ENCODE measurements at places on chromosomes 2 and 18.

DNA sequence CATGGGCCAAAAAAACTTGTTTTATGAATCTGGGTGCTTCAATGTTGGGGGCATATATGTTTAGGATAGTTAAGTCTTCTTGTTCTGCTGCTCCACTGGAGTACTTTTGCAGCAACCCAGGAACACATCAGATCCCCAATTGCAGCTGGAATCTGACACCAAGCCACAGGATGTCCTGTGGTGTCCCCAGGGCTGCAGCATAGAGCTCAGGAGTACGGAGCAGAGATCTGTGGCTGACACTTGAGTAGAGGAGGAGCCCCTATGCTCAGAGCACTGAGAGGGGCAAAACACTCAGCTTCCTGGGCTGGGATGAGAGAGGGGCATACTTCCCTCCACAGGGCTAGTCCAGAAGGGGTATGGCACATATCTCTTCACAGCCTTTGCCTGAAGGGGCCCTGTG is 138.9 kb upstream of the ERBB4 start:
- DNase-seq, result no peak

GRCh38 chr18:45874491-45875184 is 49.2 kb downstream of the SIGLEC15 start:
- no peak for DNase-seq

GRCh38 chr2:178730049-178730448 is 77.2 kb downstream of the TTN start:
- no peak for DNase-seq

- DNase-seq, result no peak
These were observed 306.0 kb downstream of the MTX2 start for GRCh38 chr2:176575237-176575744.

GRCh38 chr18:60215432-60215831 is 157.1 kb downstream of the MC4R start:
- DNase-seq, result no peak

DNA sequence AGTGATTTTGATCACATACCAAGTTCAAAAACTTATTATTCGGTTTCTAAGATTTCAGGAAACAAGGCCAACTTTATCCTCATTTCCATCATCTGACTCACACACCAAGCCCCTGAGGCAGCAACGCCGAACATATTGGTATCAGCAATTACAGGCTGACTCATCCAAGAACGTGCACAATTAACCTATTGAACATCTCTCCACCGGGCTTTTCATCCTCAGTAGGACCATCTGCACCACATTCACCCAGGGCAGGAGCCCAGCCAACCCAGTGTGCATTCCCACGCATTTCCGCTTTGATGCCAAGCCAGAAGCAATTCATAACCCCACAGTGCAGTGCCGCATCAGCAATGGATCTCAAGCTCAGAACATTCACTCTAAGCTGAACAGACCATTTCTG is 52.9 kb downstream of the SCG2 start:
- no peak for DNase-seq

DNA sequence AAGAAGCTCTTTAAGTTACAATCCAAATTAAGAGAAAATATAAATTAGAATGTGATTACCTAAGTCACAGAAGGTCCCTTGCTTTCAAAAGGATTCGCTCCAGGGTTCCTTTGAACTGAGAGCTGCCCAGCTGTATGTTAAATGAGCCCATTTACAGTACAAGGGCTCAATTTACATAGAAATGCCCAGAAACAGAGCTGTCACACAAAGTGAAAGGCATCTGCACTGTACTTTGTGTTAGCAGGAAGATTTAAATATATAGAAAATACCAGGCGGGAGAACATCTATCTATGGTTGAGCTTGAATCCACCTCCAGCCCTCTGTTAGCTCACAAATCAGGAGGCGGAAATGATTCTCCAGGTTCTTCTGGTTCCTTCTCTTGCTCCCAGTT is 272.9 kb downstream of the PAX3 start:
- DNase-seq, result no peak

DNA sequence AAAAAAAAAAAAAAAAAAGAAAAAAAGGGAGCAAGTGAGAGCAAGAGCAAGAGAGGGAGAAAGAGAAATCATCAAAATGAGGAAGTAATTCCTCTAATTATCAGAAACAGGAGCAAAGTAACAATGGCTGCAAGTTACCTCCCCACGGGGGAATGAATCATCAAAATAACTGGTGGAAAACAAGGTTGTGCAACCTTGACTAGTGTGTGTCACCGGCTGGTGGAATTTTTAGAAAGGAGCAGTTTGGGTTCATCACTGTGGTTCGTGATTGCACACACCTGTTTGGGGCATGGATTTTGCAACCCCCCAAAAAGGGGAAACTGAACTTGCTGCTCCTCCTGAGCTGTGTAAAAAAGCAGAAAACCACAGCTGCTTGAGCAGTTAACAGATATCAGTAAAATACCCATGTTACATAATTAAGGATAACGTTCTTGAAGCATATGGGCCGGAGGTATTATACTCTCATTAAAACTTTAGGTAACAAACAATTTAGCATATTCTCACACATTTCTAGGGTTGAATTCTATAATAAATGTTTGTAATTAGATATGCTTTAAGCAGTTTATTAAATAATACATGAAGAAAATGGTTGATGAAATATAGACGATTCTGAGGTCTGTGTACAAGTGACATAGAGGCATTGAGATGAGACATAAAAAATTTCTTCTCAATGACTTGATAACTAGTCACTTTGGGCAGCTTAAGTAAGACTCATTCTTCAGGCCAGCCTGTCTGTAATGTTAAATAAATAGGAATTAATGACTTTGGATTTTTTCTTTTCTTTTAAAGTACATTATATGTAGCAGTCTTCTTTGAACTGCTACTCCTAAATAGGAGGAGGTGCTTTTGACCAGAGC is 184.2 kb upstream of the ZEB2 start:
- peak; percentile 37 for DNase-seq

- DNase-seq, result no peak
These were observed 6.2 kb downstream of the ASXL2 start for GRCh38 chr2:25872134-25872533.

DNA sequence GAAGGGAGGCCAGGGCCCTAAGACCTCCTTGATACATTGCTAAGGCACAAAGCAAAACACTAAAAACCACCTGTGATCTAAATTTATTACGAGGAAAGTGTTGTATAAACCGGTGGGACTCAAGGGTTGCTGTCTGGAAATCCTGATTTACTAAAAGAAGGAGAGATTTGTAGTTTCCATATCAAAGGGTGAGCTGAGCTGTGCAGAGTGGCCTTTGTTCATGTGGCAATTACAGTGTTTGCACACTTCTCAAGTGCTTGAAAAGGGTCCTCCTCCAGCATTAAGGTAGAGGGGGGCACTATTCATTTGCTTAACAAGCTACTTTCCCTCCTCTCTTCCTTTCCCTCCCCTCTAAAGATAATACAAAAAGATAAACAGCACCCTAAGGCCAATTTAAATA is 30.5 kb upstream of the ITGA4 start:
- no peak for DNase-seq

- no peak for DNase-seq
These were observed 148.9 kb upstream of the TNP1 start for GRCh38 chr2:217008794-217009193.

GRCh38 chr18:77067291-77068061 is 65.1 kb downstream of the MBP start:
- DNase-seq, result no peak

- no peak for DNase-seq
These were observed 5.2 kb downstream of the GNLY start for GRCh38 chr2:85699325-85699724.

GRCh38 chr2:201972621-201973255 is 60.9 kb upstream of the FZD7 start:
- no peak for DNase-seq

- DNase-seq, result no peak
These were observed 213.8 kb downstream of the SP3 start for GRCh38 chr2:173751245-173751975.

DNA sequence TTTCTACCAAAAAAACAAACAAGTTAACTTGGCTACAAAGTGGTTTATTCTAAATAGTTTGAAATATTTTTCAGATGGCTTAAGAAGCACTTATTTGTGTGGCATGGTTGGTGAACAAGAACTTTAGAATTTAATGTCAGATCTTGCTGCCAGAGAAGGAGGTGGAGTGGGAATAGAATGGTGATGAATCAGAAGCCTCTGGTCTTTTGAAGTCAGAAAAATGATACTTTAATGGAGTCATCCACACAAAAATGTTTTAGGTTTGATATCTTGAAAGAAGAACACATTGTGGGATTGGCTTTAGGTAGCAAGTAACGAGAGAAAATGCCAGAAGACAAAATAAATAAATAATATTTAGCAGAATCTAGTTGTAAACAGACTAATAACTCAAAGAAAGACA is 243.1 kb upstream of the FANCL start:
- no peak for DNase-seq

GRCh38 chr2:38554973-38555595 is 47.6 kb downstream of the HNRNPLL start:
- no peak for DNase-seq

- no peak for DNase-seq
These were observed 292.4 kb upstream of the SETBP1 start for GRCh38 chr18:44388329-44388728.

DNA sequence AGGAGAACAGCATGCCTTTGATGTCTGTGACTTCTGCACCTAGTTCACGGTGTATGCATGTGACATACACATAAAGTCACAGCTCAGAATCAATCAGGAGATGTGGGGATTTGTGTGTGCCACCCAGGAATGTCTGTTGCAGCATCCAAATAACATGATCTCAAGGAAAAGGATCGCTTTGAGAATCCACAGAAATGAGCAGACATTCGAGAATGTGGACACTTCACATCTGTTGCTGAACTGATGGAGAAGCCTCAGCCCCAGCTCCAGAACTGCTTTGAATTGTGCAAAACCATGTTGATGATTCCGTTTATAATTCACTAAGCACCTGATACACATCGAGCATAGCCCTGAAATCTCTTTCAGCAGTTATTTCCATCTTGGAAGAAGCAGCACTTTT is 208.6 kb downstream of the CMPK2 start:
- DNase-seq, result no peak

GRCh38 chr2:72923833-72924352 is 6.6 kb downstream of the EMX1 start:
- no peak for DNase-seq

Measured in pons (tissue), 1 donor.